ENCODE measurements at places on chromosomes 11 and 22.

GRCh38 chr11:128496249-128496648 is 91.1 kb downstream of the ETS1 start:
- no peak for DNase-seq

GRCh38 chr11:95443386-95443785 is 212.4 kb upstream of the SESN3 start:
- DNase-seq: no peak

GRCh38 chr22:29753808-29754657 is 12.8 kb downstream of the ZMAT5 start:
- no peak for DNase-seq

- DNase-seq: no peak
These were observed 970 bp downstream of the CAT start for GRCh38 chr11:34439610-34440198.
